ENCODE measurements at places on chromosomes 5 and 9. TPM values are rescaled to one million over a fixed set of nuclear protein-coding genes. Genes with fewer than 3 reads are reported as not detected.

GRCh38 chr5:138354926-138355378, 2.5 kb downstream of the KDM3B start:
- no peak for DNase-seq

GRCh38 chr9:135969064-135969683, 8.0 kb upstream of the UBAC1 start:
- DNase-seq, result no peak

DNA sequence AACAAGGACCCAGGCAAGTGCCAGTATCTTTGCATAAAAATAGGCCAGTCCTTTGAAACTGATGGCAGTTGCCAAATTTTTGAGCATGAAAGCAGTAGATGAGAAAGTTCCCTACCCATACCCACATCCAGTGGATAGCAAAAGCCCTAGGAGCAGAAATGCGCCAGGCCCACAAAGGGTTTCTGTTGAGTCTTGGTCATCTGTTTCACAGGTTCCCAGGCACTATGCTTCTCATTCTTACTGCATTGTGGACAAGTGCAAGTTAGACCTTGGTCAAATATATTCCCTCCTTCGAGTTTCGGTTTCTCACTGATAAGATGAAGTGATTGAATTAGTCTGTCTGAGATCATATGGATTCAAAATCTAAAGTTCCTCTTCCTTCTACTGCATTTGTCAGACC, 152.3 kb downstream of the NR3C1 start:
- no peak for DNase-seq

DNA sequence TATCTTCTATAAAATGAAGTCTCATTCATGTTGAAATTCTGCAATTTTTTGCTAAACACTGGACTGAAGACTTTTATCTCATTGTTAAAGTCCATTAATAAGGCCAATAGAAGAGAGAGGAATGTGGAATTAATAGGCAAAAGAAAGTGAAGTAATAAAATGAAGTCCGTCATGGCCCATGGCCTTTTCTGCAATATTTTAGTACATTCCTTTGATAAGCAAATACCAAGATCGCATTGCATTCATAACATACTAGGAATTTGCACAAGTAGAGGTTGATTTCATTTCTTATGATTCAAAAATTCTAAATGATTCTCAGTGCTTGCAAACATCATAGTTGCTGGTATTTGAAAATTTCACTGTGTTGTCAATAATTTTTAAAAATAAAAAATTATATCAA, 664.0 kb downstream of the NR2F1-AS1 start:
- no peak for DNase-seq

DNA sequence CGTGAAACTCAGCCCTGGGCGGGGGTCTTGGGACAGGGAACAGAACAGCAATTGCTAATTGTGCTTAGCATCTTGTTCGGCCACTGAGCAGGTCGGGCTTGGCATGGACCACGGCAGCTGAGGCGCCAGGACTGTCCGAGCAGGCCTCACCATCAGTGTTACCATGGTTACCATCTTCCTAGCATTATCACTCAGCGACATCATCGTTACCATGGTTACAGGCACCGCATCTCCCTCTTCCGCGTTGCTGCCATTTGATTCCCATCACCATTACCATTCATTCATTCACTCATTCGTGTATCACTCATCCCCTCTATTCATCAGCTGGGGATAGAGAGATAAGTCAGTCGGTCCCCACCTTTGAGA, 81.0 kb upstream of the ZBTB43 start:
- no peak for DNase-seq

GRCh38 chr5:169760229-169760628, 123.2 kb downstream of the DOCK2 start:
- DNase-seq, result no peak

DNA sequence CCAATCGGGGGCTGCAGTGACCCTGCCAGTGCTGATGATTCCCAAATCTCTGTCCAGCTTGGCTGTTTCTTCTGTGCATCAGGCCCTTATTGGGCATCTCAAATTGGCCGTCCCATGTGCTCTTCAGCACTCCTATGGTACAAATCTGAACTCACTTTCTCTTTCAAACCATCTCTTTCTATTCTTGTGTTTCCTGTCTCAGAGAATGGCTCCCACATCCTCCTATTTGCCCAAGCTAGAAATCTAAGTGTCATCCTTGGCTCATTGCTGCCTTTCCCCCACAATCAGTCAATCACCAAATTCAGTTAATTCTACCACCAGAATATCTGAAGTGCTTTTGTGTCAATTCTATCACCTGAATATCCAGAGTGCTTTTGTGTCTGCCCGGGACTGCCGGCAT, 336.6 kb downstream of the CWC27 start:
- no peak for DNase-seq

DNA sequence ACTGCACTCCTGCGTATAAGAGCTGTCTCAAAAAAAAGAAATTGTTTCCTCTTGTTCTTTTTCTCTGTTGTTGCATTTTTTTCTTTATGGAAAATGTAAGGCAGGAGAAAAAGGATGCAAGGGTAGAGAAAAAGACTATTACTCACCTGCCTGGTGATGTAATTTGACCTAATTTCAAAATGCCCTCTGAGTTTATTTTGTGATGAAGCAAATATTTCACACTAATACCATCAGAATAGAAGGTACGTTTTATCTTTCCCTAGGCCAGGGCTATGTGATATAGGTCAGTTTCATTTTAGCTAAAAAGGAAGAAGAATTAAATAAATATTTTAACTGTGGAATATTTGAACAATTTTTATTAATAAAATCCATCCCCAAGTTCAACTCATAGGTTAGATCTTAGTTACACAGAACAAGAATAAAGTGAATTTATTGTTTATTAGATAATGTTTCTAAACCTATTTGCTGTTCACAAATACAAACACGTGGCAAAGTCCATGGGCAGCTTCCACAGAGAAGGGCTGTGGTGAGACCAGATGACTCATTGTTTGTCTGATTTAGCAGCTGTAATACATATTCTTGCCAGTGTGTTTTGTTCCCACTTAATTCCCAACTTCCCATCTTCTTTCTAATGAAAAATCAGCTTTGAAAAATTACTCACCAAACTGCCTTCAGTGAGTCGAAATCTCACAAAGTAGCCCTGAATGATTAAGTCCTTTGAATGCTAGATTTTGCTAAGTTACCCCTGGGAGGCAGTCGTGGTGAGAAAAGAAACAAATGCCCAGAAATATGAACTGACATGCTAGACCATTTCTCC, 52.8 kb upstream of the CCDC112 start:
- peak; percentile 12 for DNase-seq

GRCh38 chr9:14417237-14417636, 103.3 kb upstream of the NFIB start:
- DNase-seq, result no peak

- no peak for DNase-seq
These were observed 194.3 kb downstream of the ARHGEF28 start for GRCh38 chr5:73820326-73820725.

DNA sequence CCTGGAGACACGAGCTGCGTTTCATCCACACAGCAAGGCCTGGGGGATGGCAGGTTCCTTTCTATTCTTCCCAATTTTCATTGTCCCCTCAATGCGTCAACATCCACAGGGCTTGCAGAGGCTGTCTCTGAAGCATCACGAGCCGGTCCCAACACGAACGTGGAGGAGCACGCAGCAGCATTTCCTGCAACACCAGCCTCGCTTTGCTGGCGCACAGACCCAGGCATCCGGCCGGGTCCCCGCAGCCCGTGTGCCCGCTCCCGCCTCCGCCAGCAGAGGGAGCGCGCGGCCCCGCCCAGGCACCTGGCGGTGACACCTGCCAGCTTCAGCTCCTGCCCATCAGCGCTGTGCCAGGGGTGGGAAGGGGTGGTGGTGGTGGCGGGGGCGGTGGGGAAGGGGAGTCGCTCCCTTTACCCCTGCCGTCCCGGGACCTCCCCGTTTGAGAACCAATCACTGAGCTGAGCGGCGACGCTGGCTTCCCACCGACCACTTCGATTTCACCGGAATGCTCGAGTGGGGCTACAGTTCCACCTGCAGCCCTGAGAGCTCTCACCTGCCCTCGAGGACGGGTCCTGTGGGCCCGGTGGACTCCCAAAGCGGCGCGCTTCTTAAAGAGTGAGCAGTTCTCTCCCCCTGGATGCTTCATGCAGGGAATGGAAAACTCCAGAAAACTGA, 464.5 kb downstream of the ICE1 start:
- no peak for DNase-seq

DNA sequence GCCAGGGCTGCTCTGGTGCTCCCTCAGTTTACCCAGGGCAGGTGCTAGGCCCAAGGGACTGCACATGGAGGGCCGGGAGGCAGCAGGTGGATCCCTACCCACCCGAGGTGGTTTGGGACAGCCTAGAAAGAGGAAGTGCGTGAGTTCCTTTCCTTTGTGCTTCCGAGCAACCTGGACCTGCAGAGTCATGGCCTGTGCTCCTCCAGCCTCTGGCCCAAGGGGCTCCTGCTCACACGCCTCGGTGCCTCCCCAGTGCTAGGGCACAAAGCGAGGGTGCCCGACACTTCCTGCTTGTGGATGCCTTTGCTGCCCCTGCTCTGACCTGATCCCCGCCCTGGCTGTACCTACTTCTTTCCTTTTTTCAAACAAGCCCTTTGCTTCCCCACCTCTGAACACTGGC, 79.3 kb downstream of the RXRA start:
- DNase-seq, result no peak

DNA sequence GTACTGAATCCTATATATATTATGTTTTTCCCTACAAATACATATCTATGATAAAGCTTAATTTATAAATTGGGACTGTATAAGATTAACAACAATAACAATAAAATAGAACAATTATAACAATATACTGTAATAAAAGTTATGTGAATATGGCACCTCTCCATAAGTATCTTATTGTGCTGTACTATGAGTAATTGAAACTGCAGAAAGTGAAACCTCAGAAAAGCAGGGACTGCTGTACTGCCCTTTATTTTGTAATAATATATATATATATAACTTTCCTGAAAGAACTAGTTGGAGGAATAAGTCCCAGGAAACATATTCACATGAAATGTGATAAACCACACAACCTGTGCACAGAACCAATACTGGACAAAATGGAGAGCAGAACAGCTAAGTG, 77.3 kb downstream of the PAM start:
- DNase-seq, result no peak

DNA sequence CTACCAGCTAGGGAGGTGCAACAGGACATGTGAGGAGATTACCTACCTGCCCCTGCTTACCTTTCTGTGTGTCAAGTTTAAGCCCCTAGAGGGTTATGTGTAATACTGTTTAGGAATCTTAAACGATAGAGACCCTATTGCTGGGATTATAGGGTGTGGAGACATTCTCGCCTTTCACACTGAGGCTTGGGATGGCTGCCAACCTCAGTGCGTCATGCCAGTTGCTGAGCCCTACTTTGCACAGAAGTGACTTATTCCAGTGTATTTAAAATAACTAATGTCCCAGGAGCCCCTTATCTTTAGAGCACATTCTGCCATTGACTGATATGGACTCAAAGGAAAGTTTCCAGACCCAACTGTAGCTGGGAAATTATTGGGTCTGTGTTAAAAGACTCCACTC, 76.6 kb upstream of the XPA start:
- no peak for DNase-seq

GRCh38 chr5:158007336-158007735, 148.4 kb upstream of the CLINT1 start:
- no peak for DNase-seq

GRCh38 chr5:76805821-76806505, 12.9 kb upstream of the F2RL1 start:
- no peak for DNase-seq

- peak; percentile 94 for DNase-seq
These were observed 16.0 kb downstream of the TEK start for GRCh38 chr9:27125030-27125429.

- no peak for DNase-seq
These were observed 1.6 kb upstream of the SUB1 start for GRCh38 chr5:32583582-32584232.

DNA sequence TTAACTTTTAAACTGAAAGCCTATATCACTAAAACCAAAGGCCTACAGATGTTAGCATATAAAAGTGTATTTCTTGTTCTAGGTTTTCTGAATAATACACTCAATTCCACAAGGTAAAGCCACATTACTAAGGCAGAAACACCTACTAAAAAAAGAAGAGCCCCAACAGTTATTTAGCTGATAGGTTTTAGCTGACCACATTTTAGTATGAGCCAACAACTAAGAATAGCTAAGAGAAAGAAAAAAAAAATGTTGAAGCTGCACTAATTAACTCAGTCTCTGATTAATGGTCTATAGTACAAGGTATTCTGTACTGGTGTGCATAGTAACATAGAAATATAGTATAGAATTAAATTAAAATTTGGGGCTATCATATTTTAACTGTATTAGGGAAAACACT, 23.5 kb downstream of the ZFR start:
- no peak for DNase-seq

GRCh38 chr9:23477908-23478307, 348.1 kb downstream of the ELAVL2 start:
- DNase-seq, result no peak

GRCh38 chr5:116389601-116390000, 185.0 kb downstream of the SEMA6A start:
- no peak for DNase-seq

- no peak for DNase-seq
These were observed 84.2 kb downstream of the CAVIN4 start for GRCh38 chr9:100662122-100662521.

DNA sequence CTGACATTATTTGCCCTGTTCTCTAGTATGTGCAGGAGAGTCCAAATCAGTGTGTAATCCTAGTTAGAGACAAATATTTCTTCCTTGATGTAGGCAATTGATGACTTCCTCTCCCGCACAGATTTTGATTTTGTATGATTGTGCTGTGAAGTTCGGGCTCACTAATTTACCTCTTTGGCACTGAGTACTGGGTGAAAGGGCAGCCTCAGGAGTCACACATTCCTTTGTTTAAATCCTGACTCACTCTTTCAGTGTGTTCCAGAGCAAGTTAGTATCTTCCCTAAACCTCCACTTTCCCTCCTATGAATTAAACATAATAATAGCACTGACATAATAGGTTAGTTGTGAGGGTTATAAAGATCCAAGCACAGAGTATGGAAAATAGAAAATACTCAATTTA, 269.7 kb downstream of the ISL1 start:
- DNase-seq, result no peak

- DNase-seq, result peak; percentile 78
These were observed at the start of gene RXRA for GRCh38 chr9:134325813-134326723. RXRA (plus strand) TSS chr9:134326455; CDS start chr9:134326632, 177 bp downstream.

GRCh38 chr5:138458384-138458783, 6.9 kb upstream of the EGR1 start:
- no peak for DNase-seq

- peak; percentile 20 for DNase-seq
These were observed 49.0 kb downstream of the PTTG1 start for GRCh38 chr5:160470437-160471361.

LCN1 gene
- not detected for polyA plus RNA-seq

LAMC3 gene
- 2.1 TPM for polyA plus RNA-seq

LHX6 gene
- polyA plus RNA-seq, result 5.3 TPM

STC2 gene
- 4.8 TPM for polyA plus RNA-seq

SPRY4 gene
- 57.4 TPM for polyA plus RNA-seq

ANKRD34B gene
- polyA plus RNA-seq, result 0.80 TPM

CDH9 gene
- not detected for polyA plus RNA-seq

CCDC152 gene
- polyA plus RNA-seq, result 12.5 TPM

SLC27A6 gene
- not detected for polyA plus RNA-seq

ZNF462 gene
- 7.8 TPM for polyA plus RNA-seq

PRLR gene
- polyA plus RNA-seq, result 0.89 TPM

SNCB gene
- polyA plus RNA-seq, result not detected

TLN1 gene
- not detected for polyA plus RNA-seq

PKD2L2 gene
- 0.82 TPM for polyA plus RNA-seq

ADAMTSL1 gene
- 8.4 TPM for polyA plus RNA-seq

MAMDC2 gene
- polyA plus RNA-seq, result 7.4 TPM

RAB3C gene
- polyA plus RNA-seq, result 0.64 TPM

TMED7 gene
- 59.2 TPM for polyA plus RNA-seq

HRCT1 gene
- polyA plus RNA-seq, result 1.4 TPM

NEURL1B gene
- 31.1 TPM for polyA plus RNA-seq

ANKRD18A gene
- polyA plus RNA-seq, result 0.12 TPM

PCDHB13 gene
- not detected for polyA plus RNA-seq

HNRNPH1 gene
- 667 TPM for polyA plus RNA-seq

Data from muscle of arm (tissue), 14 donors.